Breast epithelium (tissue), 4 donors: ENCODE measurements at places on chromosomes 6 and 20. TPM values are rescaled to one million over a fixed set of nuclear protein-coding genes. Genes with fewer than 3 reads are reported as not detected.

Gene TNF
- total RNA-seq: 0.73 TPM

Gene TMEM244
- total RNA-seq: not detected

Gene TREM2
- 7.7 TPM for total RNA-seq

Gene PROKR2
- not detected for total RNA-seq

Gene MRS2
- 26.7 TPM for total RNA-seq

Gene HUS1B
- total RNA-seq: 3.9 TPM

Gene BFSP1
- total RNA-seq: 1.6 TPM

Gene HTR1B
- total RNA-seq: 0.15 TPM

Gene POLR1H
- total RNA-seq: 24.1 TPM

Gene SNRPB
- 179 TPM for total RNA-seq

Gene LY6G6D
- not detected for total RNA-seq

Gene HLA-DMB
- 34.6 TPM for total RNA-seq

Gene SDCBP2
- total RNA-seq: 5.0 TPM

Gene ALDH5A1
- 3.9 TPM for total RNA-seq

Gene TRIM15
- 0.33 TPM for total RNA-seq
